Fibroblast of the conjunctiva (primary cell): ENCODE measurements at places on chromosomes 2 and 18.

GRCh38 chr2:133776936-133777573 is 208.8 kb upstream of the NCKAP5 start:
- DNase-seq: no peak

DNA sequence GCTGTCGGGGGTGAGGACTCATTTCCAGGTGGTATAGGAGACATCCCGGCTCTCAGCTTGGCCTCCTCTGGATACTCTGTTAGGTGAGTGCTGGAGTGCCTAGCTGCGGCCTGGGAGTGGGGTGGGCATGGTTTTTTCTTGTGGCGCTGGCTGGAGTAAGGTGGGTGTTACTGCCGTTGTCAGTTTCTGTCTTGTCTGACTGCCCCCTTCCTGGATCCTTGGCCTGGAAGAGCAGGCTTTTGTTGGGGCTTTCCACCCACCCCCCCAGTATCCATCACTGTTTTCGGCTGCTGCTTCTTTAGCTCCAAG is 69.2 kb downstream of the DGKD start:
- no peak for DNase-seq

- no peak for DNase-seq
Measured at GRCh38 chr2:152564754-152565551, 152.3 kb downstream of the PRPF40A start.

GRCh38 chr18:48804856-48805610 is 145.7 kb downstream of the SMAD7 start:
- DNase-seq: no peak

- DNase-seq: no peak
Measured at GRCh38 chr2:134773759-134774742, 55.3 kb upstream of the TMEM163 start.

- DNase-seq: no peak
Measured at GRCh38 chr2:169757356-169757755, 23.7 kb downstream of the KLHL23 start.

DNA sequence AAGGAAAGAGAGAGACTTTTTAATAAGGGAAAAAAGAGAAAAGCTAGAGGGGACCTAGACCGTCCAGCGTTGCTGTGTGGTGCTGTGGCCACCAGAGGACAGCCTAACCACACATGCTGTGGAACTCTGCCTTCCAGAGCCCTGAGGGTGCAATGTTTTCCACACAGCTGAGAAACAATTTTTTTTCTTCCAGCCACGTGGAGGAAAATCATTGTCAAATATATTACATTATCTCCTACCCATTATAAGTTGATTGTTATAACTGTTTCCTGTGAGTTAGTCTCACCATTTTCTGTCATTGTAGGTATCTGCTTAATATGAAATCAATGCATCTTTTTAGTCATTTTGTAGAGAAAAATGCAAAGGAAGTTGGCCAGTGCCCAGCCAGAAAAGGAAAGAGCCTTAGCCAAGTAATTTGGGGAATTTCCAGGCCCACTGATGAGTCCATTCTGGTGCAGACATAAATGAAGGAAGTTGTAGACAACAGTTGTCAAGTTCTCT is 5.9 kb upstream of the MRPL19 start:
- peak; percentile 62 for DNase-seq

DNA sequence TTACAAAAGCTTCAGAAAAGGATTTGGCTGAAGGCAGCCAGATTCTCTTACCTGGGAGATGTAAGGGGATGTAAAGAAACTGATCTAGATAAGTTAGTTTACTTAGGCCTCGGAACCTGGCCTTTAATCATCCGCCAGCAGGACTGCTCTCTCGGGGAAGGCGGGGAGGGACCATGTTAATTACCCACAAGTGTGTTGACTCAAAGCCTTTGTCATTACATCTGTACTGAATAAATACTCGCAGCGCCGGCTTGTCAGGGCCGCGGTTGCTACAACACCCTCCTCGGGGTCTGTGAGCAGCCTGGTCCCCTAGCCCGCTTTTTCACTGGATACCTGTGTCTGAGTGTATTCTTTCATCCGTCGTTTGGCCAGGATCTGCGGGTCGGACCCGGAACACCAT is 6.7 kb downstream of the CHMP3 start:
- DNase-seq: no peak

- no peak for DNase-seq
Measured at GRCh38 chr2:65311049-65311448, 83.4 kb downstream of the ACTR2 start.

GRCh38 chr2:207567671-207568070 is 37.9 kb downstream of the CREB1 start:
- no peak for DNase-seq

DNA sequence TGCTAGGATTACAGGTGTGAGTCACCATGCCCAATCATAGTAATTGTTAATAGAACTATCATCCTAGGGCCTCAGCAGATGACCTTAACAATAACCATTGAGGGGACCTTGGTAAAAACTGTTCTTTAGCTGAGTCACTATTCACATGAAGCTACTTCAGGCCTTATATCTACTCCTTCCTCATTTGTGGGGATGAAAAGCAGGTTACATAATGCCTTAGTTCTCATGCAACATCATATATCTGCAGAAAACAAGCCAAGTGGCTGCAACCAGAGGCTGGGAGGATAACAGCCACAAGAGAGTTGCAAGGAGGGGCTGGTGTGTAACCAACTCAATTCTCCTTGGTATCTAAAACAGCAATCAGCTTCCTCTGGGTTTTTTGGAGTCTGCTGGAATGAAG is 445.4 kb downstream of the NBAS start:
- DNase-seq: no peak

GRCh38 chr2:200466425-200467418 is 43.1 kb downstream of the KCTD18 start:
- peak; percentile 79 for DNase-seq
